ENCODE measurements at places on chromosomes 16 and 17.

DNA sequence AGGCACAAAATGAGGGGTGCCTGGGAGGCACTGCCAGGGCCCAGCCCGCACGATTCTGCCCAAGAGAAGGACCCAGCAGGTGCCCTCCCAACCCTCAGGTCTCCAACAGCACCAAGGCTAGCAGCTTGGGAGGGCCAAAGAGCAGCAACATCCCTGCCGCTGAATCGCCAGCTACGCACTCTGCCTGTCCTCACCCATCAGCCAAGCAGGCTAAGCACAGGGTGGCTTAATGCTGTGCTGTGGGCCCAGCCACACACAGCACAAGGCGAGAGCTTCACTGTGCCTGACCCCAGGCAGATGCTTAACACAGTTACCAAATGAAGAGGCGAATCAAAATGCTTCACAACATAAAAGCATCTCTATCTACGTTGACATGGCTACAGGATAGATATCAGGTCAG, 10.6 kb upstream of the MRPL38 start:
- no peak for DNase-seq

GRCh38 chr16:89312194-89312593, 94.7 kb downstream of the ZNF778 start:
- DNase-seq = no peak

DNA sequence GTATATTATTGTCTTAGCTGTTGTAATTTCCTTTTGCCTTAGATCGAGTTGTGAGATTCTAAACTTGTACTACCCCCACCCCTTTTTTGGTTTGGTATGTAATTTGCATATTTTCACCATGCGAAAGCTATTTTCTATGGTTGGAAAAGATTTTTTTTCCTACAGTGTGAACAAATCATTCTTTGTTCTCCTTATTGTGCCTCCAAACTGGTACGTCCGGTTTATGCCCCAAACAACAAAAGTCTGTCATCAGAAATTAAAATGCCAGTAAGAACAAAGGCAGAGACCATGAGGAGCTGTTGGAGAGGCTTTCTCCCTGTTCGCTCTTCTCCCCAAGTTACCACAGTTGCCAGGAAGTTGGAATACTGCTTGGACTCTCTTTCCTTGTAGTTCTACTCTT, 66.1 kb downstream of the BCAS3 start:
- DNase-seq = peak; percentile 73

DNA sequence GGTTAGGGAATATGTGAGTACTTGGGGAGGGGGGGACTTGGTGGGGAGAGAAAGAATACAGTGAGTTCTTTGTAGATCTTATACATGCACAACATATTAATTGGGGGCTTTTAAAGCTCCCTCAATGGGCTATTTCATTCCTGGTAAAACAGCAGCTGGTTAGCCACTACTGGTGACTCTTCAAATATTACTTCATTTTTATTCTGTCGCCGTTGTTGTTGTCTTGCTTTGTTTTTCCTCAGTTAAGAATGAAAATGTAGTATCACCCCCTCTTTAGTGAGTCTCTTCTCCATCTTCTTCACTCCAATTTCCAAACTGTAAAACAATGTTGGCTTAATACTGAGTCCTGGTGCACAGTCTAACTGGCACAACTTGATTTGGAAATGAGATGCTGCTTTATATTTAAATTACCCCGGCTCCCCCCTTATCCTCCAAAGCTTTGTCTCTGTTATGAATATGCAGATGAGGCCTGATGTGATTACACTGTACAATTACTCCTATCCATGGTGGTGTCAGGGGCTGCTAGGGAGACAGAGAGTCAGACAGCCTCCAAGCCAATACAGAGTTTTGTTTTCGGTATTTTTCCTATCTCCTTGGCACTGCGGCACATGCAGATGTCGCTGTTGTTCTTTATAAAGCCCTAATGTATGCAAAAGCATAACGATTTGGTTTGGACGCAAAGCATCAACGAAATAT, 256.9 kb upstream of the PMFBP1 start:
- no peak for DNase-seq

DNA sequence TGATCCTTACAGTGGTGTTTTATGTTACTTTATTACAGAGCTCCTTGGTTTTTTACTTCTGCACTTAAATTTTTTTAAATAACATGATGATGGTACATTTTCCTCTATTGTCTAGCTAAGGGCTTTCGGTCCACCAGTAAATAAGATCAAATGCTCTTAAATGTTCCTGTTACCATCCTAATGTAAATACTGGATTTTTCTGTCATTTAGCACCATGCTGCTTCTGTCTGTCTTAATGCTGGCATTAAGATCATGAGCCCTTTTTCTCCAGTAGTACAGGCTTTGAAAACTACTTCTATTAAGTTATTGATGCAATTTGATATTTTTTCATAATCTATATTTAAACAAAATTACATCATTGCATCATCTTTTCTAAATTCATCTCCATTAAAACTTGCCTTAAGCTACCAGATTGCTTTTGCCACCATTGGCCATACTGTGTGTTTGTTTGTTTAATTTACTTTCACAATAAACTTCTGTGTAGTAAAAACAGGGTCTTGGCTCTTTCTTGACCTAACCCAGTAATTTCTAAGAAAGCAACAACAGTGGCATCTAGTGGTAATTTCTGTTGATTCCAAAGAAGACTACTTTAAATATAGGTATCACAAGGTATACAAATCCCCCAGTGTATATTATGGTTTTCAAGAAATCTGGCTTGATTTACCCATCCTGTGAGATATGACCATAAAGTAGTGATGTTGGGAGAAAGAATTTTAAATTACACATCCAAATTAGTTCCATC, 9.0 kb upstream of the PHAF1 start:
- DNase-seq = no peak

DNA sequence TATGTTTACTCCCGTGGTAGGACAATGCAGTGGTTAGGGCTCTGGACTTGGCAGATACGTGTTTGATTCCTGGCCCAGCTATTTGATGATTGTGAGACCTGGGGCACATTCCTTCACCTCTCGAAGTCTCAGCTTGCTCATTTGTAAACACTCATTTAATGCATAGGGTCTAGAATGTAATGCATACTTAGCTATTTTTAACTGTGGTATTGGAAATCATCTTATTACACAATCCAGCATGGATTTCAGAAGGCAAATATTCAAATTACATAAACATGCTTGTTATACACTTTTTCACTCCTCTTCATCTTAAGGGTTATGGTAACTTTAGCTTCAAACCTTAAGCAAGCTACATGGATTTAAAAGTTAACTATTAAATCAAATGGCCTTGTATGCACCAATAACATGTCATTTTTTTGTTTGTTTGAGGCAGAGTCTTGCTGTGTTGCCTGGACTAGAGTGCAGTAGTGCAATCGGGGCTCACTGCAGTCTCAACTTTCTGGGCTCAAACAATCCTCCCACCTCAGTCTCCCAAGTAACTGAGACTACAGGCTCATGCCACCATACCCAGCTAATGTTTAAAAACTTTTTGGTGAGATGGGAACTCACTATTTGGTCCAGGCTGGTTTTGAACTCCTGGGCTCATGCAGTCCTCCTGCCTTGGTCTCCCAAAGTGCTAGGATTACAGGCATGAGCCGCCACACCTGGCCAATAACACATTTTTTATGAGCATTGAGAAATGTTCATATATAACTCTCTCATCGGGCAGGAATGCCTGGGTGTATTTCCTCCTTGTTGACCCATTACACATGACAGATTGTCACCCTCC, 52.5 kb downstream of the VAT1L start:
- no peak for DNase-seq

DNA sequence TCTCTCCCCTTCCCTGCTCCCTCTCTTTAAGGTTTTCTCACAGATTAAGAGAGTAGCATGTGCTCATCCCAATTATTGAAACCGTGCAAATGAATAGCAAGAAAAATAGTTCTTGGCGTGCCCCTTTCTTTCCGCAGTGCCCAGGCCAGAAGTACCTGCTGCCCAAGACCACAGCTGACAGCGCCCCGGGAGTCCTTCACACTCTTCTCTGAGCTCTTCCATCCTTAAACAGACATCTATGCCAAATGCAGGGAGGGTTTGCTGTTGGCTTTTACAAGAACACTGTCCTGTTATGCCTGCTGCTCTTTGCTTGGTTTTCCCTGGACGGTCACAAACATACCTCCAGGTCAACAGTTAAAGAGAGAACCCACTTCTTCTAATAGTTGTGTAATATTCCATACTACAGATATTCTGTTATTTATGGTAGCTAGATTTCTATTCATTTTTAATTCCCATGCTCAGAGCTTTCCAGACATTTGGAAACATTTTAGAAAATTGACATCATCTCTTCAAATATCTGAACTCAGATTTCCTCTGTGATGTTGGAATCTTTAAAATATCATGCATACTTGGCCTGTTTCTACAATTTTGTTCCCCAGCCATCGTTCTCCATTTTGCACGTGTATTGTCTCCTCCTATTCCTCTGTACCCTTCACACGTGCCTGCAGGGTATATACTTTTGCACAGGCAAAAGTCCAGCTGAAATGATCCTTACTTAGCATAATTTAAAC, 416.7 kb downstream of the WWOX start:
- no peak for DNase-seq

DNA sequence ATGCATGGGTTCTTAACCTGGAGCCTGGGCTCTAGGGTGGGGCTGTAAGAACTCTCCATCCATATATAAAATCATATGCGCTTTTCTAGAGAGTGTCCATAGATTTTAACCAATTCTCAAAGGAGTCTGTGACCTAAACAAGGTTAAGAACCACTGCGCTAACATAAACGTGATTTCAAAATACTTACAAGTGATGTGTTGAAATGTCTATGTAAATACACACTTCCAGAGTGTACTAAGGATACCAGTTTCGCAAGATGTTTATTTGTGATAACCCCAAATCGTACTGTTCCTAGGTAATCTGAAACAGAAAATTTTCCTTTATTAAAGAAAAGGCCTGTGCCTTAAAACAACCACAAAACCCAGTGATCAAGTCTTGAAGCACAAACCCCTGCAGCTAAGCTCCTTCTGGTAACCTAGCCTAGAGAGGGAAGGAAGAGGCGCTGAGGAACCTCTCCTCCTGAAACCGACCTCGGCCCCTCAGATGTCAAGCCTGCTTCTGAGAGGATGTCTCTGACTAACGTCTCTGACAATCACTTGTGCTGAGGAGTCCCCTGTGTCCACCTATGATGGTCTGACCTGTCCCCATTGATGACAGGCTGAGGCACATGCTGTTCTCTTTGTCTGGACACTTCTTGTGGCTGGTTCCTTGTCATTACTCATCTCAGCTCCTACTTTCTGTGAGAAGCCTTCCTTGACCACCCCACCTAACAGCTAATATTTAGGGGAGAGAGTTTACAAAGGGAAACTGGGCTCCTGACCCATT, 32.2 kb downstream of the SNN start:
- DNase-seq = no peak

DNA sequence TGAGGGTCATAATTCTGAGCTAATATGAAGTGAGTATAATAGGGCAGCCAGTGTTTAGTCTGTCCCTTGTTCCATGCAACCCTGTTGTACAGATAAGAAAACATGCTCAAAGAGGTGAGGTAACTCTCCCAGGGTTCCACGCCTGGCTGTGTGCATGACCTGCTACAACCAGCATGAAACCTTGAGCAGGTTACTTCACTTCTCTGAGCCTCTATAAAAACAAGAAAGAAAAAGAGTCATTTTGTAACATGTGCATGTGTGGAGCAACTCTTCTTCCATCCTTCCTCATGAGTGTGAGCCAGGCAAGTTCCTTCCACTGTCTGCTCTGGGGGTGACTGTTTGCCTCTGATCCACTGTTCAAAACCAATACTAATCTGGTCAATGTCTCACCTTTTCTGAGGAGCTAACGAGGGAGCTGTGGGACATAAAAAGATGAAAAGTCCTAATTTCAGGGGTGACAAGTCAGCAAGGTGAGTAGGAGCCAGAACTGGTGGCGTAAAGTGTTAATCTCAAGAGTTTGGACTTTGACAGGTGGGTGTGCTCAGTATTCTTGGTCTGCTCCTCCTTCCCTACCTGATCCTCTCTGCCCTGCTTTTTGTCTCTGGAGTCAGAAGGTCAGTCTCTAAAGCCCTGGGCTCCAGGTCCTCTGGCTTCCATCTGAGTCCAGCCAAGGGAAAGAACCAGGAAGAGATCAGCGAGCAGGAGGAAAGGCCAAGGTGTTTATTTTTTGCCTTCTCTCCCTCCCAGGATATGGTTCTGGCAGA, 21.5 kb downstream of the GFOD2 start:
- no peak for DNase-seq

DNA sequence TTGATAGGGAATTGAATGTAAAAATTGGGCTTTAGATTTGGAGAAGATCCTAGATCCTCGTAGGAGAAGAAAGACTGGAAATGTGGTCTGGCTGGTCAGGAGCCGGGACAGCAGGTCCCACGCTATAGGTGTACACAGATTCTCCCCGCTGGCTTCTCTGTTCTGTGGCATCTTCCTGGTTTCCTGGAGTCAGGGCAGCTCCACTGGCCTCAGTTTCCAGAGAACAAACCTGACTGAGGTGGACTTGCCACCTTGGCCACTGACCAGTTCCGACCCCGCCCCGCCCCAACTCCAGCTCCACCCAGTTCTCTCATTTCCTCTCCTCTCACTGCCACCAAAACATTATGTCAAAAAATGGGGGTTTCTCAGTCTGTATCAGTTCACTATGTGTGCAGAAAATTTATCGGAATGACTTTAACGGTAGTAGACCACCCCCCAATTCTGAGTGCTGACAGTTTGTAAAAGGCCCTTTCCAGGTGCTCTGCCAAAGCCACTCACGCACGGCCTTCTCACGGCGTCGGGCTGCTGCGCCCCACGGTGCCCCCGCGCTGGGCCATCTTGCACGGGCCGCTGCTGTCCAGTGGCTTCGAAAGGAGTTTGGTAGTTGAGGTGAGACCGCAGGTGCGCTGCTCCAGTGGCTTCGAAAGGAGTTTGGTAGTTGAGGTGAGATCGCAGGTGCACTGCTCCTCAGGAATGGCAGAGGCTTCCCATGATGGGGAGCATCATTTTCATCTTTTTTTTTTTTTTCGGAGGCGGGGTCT, 161.4 kb upstream of the CHMP6 start:
- no peak for DNase-seq

DNA sequence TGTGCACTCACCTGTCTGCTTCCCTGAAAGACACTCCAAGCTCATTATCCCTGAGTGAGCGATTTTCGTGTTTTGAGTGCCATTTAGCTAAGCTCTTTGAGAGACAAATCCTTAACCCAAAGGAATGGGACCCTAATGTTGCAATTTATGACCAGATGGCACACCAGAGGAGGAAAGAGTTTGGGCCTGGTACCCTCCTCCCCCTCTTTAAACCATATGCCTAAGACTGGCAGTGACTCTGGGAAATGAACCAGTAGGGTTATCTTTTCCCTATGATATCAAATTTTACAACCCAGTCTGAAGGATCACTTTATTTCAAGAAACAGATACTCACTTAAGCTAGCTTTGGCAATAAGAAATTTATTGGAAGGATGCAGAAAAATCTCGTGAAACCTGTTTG, 550.4 kb downstream of the TOX3 start:
- no peak for DNase-seq

Data from retina (tissue), 1 donor.